ENCODE measurements at places on chromosomes 7 and 10. TPM values are rescaled to one million over a fixed set of nuclear protein-coding genes. Genes with fewer than 3 reads are reported as not detected.

- DNase-seq: no peak
Observed at GRCh38 chr10:119657725-119658124, 6.5 kb downstream of the BAG3 start.

GRCh38 chr7:143973870-143974416, 19.3 kb downstream of the OR2F1 start:
- DNase-seq: no peak

DNA sequence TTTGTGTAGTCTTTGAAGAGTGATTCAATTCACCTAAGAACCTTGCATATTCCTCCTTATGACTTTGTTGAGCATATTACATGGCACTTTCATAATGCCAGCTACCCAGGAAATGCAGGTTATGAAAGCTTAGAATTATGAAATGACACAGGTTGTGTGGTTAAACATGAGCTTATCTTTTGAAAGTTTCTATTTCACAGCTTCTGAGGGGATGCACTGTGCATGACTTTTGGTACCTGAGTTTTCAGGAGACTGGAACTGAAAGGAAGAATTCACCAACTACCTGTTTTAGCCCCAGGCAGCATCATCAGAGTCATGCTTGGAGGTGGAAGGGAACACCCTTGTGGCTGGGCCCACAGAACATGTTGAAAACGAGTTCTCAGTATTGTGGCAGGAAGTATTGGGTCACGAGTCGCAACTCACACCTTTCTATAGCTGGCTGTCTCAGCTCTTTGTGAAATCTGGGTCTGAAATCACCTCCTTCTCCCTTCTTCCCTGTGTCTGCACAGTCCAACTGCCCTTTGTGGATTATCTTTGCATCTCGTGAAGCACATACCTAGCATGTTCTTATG, 228.2 kb downstream of the PTEN start:
- DNase-seq: no peak

- no peak for DNase-seq
Observed at GRCh38 chr10:51141010-51141409, 66.7 kb downstream of the PRKG1 start.

- DNase-seq: no peak
Observed at GRCh38 chr7:128231021-128231420, 10.1 kb upstream of the LEP start.

GRCh38 chr7:474605-475424, 44.8 kb downstream of the PDGFA start:
- no peak for DNase-seq

DNA sequence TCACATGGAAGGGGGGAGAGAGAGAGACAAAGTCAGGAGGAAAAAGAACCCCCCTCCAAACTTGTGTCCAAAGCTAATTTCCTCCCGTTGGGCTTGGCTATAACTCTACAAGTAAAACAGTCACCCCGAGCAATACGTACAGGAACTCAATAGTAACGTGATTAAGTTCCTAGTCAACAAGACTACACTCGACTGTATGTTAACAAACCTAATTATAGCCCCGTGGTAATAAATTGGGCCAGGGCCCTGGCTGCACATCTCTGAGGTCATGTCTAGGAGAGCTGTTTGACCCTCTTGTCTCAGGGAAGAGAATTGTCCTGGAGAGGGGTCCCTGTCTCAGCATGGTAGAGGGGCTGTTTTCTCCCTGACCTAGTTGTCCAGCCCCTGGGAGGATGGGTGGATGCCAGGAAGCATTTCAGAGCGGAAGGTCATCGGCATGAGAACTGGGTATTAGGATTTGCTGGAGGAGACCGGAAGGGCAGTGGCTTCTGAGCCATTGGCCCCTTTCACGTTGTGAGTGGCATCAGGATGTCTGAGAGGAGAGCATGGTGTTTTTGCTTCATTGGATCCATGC, 60.2 kb upstream of the COMTD1 start:
- DNase-seq: peak; percentile 57

DNA sequence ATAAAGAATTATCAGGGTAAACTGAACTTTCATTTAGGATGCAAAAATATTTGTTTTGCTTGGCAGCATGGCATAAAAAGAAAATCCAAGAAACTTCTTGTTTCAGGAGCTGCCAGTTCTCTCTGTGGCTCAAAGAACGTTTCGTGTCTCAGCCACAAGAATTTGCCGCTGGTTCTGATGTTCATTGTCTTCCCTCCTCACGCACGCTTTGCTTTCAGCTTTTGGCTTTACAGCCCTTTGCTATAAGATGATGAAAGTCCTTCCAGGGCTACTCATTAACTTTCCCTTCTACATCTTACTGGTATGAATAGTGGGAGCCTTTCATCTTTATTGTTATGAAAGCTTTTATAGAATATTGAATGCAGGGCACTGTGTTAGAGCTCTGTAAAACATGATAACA, 124.7 kb downstream of the BICC1 start:
- DNase-seq: no peak

DNA sequence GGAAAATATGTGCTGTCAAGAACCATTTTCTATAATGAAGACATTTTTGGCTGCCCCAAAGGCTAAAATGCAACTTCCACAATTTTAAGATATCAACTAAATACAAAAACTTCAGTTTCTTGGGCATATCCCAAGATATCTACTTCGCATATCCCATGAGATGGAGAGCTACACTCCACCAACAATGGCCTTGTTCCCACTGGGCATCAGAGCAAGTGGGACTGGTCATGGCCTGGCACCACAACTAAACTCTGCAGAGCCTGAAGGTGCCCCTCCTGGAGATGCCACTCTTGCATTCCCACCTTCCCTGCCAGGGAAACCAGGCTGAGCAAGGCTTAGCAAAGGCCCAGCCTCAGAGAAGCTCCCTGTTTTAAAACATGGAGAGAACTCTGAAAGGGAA, 75.8 kb upstream of the LRRC17 start:
- no peak for DNase-seq

- no peak for DNase-seq
Observed at GRCh38 chr10:36808625-36809362, 316.6 kb upstream of the ANKRD30A start.

DNA sequence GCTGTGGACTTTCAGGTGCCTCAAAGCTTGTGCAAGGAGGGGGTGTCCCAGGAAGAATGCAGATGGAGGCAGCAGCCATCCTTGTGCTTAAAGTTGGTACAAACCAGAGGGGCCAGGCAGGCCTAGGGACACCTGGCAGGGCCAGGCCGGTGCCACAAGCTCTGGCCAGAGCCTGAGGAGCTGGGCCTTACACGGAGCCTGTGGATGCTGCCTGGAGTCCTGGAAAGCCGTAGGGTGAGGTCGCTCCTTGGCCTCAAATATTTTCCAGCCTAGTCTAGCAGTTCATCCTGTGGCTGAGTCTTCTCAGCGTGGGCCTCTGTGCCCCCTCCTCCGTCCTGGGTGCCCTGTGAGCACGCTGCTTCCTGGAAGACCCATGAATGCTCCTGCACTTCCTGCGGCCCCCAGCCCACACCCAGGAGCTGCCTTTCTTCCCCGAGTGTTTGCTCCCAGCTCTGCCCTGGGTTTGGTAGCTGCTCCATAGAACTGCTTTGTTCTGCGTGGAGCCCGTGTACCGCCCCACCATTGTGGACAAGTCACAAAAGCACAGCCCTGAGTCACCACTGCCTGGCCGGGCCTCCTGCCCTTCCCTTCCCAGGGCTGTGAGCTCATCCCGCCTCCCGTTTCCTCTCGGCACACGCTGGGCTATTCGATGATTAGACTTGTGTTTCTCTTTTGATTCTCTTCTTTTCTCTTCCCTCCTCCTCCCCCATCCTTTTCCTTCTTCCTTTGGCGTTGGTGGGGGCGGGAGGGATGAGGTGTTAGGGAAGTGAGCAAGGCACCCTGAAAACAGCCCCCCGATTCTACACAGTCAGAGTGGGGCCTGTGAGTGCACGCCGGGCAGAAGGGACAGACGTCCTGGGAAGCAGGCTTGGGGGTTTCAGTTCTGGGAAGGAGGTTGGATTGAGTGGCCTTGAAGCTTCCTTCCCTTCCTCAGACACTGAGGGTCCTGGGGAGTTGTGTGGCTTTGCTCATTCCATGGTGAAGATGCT, 73.2 kb upstream of the SHH start:
- no peak for DNase-seq

DNA sequence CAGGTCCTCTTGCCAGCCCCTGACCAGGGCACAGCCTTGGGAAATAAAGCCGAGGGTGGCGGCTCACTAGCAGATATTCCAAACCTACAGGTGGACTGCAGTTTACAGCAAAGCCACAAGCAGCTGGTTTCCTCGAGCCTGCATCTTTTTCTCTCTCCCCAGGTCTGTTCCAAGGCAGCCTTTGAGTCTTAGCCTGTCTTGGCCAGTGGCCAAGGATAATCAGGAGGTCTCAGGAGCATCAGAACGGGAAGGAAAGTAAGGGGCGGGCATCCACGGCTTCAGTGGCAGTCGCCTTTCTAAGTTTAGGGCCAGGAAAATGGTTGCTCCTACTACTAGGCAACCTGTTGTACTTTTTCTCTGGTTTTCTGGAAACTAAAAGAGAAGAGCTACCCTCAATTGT, 219.7 kb upstream of the ZMIZ1 start:
- DNase-seq: no peak

DNA sequence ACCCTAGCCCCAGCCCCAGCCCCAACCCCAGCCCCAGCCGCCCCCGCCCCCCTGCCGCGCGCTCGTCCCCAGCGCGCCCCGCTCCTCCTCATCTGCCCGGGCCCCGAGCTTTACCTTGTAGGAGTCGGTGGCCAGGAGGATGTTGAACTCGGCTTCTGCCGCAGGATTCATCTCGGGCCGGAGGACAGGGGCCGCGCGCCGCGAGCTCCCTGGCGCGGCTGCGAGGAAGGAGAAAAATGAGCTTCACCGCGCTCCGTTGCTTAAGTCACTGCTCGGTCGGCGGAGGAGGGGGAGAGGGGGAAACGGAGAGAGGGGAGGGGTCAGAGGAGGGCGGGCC, at the start of gene NAMPT:
NAMPT (minus strand) TSS at position 270 of the 337 bp plus-strand sequence; CDS start at position 171, 99 bp downstream.
- DNase-seq: no peak

DNA sequence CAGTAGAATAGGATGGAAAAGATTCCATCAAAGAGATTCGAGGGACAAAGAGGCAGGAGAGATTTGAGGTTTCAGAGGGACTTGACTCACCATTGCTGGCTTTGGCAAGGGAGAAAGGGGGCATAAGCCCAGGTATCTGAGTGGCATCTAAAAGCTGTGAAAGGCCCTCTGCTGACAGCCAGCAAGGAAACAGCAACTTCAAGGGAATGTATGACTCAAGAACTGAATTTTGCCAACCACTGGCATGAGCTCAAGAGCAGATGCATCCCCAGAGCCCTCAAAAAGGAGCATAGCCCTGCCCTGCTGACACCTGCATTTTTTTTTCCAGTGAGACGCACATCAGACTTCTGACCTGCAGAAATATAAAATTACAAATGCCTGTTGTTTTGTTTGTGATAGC, 19.6 kb upstream of the ADAM12 start:
- DNase-seq: no peak

GRCh38 chr7:15972862-15973275, 286.4 kb upstream of the MEOX2 start:
- no peak for DNase-seq

GRCh38 chr7:64882341-64883112, 20.5 kb upstream of the ZNF273 start:
- DNase-seq: peak; percentile 83

DNA sequence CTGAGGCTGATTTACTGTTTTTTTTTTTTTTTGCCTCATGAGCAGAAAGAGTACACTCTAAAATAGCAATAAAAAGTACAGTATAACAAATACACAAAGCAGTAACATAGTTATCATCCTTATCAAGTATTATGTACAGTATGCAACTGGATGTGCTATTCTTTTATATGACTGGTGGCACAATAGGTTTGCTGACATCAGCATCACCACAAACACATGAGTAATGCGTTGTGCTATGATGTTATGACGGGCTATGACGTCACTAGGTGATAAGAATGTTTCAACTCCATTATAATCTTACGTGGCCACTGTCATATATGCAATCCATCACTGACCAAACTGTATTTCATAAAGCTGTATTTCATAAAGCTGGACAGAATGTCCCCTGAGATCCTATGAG, 189.2 kb upstream of the GLI3 start:
- DNase-seq: no peak

DNA sequence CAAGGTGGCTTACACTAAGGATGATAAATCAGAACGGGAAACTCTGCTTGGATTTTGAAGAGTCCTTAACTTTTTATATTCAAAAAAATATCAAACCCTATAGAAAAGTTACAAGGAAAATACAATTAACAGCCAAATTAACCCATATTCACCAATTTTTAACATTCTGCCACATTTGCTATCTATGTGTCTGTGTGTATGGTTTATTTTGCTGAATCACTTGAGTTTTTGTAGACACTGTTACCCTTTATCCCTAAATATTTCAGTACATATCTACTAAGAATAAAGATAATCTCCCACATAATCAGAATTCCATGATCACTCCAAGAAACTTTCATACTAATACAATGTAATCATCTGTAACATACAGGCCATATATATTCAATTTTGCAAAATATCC, 1.2 kb upstream of the SRPK2 start:
- DNase-seq: no peak

GRCh38 chr10:129029051-129029450, 438.0 kb upstream of the MGMT start:
- no peak for DNase-seq

- DNase-seq: no peak
Observed at GRCh38 chr7:76283254-76284159, 19.0 kb upstream of the HSPB1 start.

GRCh38 chr7:16430133-16430532, 8.8 kb upstream of the CRPPA start:
- DNase-seq: no peak

DNA sequence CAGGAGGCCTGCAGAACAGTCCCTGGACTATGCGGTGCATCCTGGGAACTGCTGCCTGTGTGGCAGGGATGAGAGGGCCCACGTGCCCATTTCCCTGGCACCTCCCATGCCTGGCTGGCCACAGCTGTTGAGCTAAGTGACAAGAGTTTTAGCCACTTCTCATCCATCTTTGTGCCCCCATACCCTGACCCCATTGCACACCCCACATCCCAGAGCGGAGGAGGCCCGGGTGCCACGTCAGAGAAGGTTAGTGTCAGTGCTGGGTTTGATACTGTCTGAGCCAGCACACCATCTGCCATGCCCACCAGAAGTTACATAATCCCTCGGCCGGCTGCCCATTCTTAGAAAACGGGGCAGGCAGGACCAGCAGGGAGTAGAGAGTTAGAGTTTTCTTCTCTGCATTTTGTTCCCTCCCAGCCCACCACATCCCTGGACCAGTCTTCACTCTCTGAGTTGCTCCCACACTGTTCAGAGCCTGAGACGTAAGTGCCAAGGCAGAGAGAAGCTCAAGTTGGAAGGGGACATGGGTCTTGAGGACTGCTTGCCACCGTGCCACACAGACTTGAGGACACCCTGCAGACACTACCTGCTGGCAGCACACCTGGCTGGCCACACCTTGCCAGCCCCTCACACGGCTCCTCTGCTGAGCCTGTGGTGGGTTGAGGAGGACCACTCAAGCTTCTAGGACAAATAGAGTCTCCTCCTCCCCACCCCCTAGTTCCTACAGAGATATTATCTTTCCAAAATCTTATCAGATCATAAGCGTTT, 13.1 kb downstream of the UNC5B start:
- DNase-seq: no peak

The AKR1C8 gene
- not detected for total RNA-seq

The ACSL5 gene
- total RNA-seq: 0.57 TPM

The CRHR2 gene
- not detected for total RNA-seq

The CALCR gene
- not detected for total RNA-seq

The ZC3HAV1L gene
- not detected for total RNA-seq

The MMD2 gene
- not detected for total RNA-seq

The AZGP1 gene
- total RNA-seq: not detected

The ELAPOR2 gene
- total RNA-seq: 25.7 TPM

The SDK1 gene
- total RNA-seq: 5.4 TPM

The ACSM6 gene
- total RNA-seq: not detected

Data from osteocyte (in vitro differentiated cells).